Glutamatergic neuron (in vitro differentiated cells): ENCODE measurements at places on chromosomes 3 and 15. TPM values are rescaled to one million over a fixed set of nuclear protein-coding genes. Genes with fewer than 3 reads are reported as not detected.
A peak's percentile ranks its signal among the peaks of the same experiment; 100 is the strongest.

DNA sequence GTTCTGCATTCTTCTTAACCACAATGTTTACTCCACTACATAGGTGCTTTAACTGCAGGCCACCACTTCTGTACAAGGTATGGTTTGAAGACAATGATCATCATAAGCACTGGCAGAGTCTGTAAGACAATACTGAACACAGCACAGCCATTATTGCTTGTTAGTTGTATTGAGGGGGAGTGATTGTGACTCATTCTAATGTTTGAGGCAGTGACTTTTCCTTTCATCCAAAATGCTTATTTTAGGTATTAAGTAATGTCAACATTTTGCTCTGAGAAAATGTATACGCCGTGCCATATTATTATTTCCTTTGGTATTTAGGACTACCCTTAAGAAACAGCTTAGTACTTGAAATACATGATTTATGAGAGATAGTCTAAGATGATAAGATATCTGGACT is 618.2 kb upstream of the ZNF717 start:
- no peak for DNase-seq

GRCh38 chr3:137612291-137612690 is 151.8 kb upstream of the SOX14 start:
- no peak for DNase-seq

DNA sequence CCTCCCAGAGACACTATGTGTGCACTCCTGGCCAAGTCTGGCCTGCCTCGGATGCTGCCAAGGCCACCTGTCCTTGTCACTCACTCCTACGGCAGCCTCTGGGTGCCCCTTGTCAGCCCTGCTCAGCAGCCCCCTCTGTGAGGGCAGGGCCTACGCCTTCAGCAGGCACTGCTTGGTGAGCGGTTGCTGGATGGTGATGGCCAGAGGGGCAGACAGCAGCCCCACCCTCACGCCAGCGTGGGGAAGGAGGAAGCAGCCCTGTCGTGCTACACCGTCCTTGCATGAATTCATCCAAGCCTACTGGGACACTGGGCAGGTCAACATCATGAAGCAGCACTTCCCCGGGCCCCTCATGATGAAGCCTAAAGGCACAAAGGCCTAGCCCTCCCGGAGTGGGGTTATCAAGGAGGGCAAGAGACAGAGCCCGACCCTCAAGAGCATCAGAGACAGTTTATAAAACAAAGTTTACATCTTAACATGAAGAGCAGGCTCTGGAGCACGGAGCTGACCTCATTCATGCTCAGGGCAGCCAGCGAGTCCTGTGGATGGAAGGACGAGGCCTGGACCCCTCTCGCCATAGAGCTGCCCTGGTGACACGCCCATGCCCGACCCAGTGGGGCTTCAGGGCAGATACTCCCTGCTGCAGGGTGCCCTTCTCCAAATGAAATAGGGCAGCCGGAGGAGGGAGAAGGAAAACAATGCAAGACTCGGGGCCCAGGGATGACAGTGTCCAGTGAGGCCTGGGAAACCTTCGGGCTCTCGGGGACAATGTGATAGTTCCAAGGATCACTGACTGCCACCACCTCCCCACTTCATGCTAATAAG is 25.3 kb downstream of the CHDH start:
- DNase-seq = peak; percentile 14

Gene ZNF385D
- 42.9 TPM for total RNA-seq

Gene ZNF710
- 25.2 TPM for total RNA-seq

Gene CPLX3
- 0.32 TPM for total RNA-seq

- no peak for DNase-seq
These were observed 53.4 kb downstream of the GLCE start for GRCh38 chr15:69213786-69214185.

GRCh38 chr3:119585856-119586570 is 6.7 kb downstream of the ADPRH start:
- DNase-seq = no peak

Gene LARP6
- 21.6 TPM for total RNA-seq

DNA sequence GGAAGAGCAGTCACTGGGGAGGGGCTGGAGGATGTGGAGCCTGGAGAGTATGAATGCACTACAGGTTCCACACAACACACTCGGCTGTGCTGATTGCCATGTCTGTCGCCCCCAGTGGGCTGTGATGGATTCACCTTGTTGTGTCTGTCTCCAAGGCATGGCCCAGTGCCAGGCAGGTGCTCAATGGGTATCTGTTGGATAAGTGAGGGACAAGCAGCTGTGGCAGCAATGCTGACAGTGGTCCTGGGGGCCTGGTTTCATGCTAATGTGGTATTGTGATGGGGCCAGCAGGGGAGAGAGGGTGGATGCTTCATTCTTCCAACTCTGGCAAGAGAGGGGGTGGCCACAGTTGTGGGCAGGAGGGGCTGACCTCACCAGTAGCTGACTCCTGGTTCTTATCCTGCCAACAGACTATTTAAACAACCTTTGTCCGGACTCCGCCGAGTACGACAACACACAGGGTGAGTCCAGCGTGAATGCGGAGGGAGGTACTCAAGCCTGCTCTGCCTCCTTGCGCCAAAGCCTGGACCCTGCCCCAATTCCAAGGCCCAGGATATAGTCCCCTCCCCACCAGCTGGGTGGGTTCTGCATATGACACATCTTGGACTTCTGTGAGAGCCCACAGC is 47.3 kb upstream of the NR2C2 start:
- no peak for DNase-seq

Gene DLEC1
- total RNA-seq = 0.42 TPM

Gene TPRG1
- 1.3 TPM for total RNA-seq

DNA sequence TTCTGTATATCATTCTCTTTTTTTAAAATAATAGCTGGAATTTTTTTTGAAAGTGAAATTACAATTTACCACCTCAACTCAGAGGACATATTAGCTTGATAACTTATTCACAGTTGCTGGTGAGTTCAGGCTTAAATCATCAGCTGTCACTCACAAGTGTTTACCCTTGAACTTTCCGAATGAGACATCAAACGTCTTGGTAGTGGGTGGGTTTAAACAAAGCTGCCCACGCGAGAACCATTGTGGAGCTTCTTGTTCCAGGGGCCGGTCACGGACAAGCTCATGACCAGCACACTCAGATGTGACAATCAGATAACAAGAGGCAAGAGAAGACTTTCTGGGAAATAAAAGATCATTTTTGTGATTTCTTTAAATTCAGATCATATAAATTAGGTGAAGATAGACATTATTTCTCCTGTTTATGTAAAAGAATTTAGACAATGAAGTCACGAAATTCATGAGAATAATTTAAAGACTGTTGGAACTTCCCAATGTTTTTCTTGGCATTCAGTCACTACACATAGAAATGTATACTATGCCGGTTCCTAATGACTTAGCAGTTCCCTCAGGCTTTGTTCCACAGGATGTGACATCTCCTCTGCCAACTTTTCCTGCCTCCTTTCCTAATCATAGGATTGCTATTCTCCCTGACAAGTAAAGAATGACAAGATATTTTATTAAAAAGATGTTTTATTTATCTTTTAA is 29.3 kb downstream of the BTD start:
- no peak for DNase-seq

GRCh38 chr3:188776447-188776846 is 395.3 kb upstream of the TPRG1 start:
- DNase-seq = no peak

GRCh38 chr3:113054552-113054951 is 63.8 kb downstream of the GTPBP8 start:
- DNase-seq = no peak

- no peak for DNase-seq
These were observed at the start of gene LRRC31 for GRCh38 chr3:169869484-169870220. TSS of gene LRRC31 (minus strand) at chr3:169869935. CDS start at chr3:169869807, 128 bp downstream.

- no peak for DNase-seq
These were observed 24.1 kb downstream of the WDR48 start for GRCh38 chr3:39075910-39076309.

GRCh38 chr3:24680214-24680967 is 185.7 kb upstream of the THRB start:
- DNase-seq = peak; percentile 89

DNA sequence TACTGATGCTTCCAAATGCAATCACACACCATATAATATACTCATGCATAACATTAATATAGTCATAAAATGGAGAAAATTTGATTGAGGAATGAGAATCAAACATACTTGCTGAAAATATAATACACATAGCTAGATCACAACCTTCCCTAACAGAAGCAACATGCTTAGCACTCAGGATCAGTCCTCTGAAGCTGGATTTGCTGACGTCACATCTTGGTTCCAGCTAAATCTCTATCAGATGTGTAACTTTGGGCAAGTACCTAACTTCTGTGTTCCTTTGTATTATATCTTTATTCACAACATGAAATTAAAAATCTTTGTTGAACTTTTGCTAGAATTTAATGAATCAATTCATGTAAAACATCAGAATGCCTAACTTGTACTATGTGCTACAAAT is 263.5 kb downstream of the ZNF385D start:
- no peak for DNase-seq

DNA sequence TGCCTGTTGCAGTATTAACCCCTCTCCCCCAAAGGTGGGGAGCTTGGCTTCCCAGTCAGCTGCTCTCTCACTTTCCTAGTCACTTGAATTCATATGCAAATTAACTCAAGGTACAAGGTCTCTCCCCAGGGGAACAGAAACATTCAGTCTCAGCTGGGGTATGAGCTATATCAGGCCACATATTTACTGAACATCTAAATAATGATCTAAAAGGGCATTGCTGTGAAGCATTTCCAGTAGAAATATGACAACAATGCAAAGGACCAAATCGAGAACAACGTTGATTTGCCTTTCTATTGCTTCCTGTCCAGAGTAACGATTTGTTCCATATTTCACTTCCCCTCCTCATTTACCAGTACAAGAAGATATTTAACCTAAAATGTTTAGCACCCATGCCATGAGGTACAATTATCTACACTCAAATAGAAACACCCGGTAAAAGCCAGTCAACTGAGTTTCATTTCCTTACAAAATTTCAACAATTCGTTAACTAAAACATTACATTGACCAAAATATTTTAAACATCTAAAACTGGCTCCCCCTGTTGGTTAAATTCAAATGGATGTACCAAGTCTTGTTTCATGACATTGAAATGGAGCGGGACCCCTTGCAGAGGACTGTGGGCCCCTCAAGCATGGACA is 36.5 kb upstream of the KLHL6 start:
- no peak for DNase-seq

DNA sequence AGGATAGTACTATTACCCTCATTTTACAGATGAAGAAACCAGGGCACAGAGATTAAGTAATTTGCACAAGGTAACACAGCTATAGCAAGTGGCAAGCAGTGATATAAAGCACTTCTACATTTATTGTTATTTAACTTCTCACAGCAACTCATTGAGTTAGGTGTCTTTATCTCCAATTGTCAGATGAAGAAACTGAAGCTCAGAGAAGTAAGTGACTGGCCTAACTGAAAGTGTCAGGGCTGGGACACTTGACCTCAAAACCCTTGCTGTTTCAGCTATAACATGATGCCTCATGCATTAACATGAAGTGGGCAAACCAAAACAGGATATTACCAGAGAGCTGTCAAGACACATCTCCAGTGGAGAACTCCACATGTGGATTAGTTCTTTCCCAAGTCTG is 65.8 kb upstream of the LEKR1 start:
- no peak for DNase-seq

DNA sequence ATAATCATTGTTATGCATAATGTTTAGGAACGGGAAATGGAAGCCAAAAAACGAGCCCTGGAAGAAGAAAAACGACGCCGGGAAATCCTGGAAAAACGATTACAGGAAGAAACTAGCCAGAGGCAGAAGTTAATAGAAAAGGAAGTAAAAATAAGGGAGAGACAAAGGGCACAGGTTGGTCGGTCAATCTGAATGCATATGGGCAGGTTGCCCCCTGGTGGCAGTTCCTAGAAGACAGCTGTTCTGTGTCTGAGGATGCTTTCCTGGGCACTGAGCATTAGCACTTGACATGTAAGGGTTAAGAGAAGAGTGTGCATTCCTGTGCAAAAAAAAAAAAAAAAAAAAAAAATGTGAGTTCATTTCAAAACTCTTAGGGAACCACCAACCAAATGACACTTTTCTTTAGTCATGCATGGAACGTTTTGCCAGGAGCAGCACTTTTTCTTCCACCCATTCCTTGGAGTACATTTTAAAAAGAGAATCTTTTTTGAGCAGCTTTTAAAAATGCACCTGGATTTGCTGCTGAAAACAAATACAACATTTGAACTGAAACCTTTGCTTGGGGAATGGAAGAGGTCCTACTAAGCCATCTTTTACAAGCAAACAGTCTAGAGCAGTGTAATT is 11.1 kb upstream of the ABHD10 start:
- peak; percentile 84 for DNase-seq

GRCh38 chr3:122826278-122826677 is 31.4 kb downstream of the SLC49A4 start:
- no peak for DNase-seq

GRCh38 chr3:72120806-72121778 is 336.1 kb upstream of the PROK2 start:
- no peak for DNase-seq

GRCh38 chr3:169356284-169356955 is 307.1 kb downstream of the MECOM start:
- no peak for DNase-seq

Gene C2CD4A
- 0.20 TPM for total RNA-seq

GRCh38 chr3:188662795-188663194 is 508.8 kb downstream of the LPP start:
- no peak for DNase-seq

DNA sequence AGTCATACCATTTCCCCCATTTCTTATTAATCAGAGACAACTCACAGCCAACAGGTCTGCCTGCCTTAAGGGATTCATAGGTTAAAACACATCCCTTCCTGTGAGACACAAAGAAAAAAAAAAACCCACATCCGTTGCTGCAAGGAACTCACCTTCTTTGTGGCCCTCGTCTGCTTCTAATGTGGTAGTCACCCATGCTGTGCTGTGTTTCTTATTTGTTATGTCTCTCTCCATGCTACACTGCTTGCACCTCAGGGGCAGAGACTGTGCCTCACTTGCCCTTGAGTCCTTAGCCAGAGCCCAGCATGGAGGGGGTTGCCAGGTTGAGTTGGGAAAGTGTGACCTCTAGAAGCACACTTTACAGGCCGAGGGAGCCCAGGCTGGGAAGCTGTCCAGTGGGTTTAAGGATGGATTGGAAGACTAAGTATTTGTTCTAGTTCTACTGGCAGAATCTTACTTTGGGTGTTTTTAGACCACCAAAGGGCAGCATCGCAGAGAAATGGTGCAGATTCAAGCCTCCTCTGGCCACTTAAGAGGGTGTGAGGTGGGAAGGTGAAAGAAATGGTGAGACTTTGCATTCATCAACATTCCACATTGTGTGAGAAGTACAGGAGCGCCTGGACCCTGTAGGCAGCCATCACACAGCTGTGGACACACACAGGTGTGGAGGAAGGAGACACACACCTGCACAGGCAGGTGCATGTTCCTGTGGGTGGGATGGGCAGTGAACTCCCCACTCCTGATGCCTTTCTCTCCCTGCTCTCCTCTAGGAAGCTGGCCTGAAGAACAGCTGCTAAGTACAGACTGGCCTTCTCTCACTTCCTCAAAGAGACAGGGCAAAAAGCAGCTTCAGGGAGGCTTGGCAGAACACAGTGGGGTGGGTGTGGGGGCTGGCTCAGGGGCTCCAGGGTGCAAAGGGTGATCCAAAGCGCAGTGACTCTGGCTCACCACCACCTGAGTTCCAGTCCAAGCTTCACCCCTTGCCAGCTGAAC is 48.8 kb downstream of the GLB1 start:
- no peak for DNase-seq

- no peak for DNase-seq
These were observed 489.2 kb upstream of the UBE2E2 start for GRCh38 chr3:22713936-22714335.

Gene AMIGO3
- 1.4 TPM for total RNA-seq

GRCh38 chr15:57953874-57954273 is 111.6 kb downstream of the ALDH1A2 start:
- DNase-seq = no peak

- DNase-seq = no peak
These were observed 170.4 kb upstream of the LRRN1 start for GRCh38 chr3:3628676-3629328.
